NCI-H524 (cell line): ENCODE measurements at places on chromosomes 4 and X.
A peak's percentile ranks its signal among the peaks of the same experiment; 100 is the strongest.

DNA sequence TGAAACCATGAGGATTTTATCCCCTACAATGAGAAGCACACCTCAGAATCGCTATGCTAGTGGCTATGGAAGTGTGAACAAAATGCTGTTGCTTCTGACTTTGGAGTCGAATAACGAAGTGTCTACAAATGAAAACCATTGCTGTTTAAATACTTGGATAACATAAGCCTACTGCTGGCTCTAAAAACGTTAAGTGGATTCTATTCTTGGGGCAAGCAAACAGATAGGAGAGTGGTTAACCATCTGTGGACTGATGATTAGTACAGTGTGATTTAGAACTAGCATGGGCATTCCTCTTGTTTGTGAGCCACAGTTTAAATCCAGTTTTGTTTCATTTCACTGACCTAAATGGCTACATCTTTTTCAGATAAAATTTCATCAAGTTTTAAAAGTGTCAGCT is 109.7 kb upstream of the PNPLA4 start:
- peak; percentile 28 for DNase-seq

DNA sequence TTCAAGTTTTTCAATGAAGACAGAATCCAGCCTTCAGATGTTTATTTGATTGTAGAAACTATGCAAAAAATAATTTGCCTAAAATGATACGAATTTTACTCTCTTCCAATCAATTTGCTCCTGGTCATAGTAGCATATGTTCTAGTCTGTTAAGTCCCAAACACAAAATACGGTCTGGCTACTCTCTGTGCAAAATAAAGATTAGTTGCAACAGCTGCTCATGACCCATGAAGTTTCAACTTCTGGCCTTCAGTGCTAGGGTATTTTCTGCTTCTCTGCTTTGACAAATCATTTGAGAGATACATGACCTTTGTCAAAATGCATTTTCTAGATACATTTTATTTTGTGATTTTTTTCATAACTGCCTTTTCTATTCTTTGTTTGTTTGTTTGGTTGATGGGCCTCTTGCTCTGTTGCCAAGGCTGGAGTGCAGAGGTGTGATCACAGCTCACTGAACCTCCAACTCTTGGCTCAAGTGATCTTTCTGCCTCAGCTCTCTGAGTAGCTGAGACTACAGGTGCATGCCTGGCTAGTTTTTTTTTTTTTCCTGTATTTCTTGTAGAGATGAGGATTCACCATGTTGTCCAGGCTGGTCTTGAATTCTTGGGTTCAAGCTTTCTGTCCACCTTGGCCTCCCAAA is 55.2 kb downstream of the TACR3 start:
- DNase-seq, result no peak

DNA sequence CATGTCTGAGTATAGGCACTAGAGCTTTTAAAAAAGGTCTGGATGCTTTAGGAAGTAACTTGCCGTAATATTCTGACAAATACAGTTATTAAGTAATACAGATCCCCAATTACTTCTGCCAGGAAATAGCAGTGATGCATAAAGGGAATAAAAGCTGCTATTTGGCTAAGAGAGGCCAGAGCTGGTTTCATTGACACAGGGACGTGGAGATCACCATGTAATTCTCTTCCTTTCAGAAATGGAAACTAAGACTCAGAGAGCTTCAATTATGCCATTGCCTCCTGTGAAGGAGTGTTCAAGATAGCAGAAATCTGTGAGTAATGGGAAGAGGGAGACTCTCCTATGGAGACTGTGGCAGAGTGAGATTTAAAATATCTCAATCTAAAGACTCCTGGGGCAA is 238.1 kb downstream of the SLITRK2 start:
- DNase-seq, result no peak

DNA sequence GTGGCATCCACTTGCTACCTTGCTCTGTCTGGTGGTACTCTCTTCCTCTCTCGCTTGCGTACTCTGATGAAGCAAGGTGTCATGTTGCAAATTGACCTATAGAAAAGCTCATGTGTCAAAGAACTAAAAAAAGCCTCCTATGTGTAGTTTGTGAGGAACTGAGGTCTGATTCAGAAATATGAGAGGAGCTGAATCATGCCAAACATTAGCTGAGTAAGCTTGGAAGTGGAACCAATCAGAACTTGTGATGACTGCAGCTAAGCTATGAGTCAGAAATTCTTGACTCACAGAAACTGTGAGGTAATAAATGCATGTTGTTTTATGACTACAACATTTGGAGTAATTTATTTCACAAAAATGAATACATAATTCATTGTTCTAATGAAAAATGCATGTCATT is 2138.8 kb downstream of the PCDH7 start:
- no peak for DNase-seq

DNA sequence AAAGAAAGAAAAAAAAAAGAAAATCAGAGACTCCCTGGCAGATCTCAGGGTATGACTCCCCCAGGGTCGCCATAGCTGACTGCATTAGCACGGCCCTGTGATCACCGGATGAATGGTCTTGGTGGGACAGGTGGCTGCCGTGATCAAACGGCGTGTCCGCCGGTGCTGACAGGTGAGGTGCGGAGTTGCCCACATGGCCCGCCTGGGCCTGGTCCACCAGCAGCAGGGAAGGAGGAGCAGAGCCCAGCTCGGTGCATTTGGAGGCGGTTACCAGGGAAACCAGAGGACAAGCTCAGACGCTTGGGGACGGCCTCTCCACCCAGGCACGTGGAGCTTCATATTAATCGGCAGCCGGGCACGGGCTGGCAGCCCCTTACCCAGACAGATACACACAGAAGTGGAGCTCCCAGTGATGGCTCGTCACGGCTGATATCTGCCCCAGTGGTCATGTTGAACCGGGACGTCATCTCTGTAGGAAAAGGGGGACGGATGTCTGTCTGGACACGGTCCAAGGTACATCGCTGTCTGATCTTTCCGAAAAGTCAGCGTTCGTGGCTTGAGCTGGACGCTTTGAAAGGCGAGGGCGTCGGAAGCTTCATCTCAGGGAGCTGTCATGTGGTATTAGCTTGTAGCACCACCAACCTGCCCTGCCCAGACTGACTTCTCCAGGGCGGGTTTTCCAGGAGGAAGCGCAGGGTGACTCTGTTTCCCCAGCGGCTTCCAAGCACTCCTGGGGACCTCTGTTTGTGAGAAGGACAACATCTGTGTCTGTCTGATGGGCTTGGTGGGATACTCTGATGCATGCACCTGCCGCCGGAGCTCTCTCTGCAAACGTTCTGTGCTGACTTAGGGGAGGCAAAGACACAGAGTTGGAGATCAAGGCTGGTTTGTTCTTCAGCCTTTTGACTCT is 180.7 kb downstream of the CRLF2 start:
- no peak for DNase-seq

DNA sequence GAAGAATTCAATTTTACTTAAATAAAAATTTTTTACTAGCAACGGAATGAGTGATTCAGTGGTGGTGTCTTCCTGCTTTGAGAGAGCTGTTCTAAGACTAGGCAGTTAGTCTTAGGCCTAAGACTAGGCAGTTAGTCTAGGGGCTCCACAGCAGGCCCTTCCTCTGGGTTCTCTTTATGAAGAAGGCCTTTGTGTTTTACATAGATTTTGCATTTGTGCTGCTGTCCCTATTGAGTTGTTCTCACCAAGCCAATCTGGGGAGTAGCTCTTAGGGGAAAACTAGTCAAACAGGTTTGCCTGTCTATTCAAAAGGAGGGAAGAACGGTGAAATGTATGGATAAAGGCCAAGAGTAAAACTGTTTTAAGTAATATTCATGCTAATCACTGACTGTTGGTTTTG is 7.6 kb downstream of the UGT8 start:
- no peak for DNase-seq

DNA sequence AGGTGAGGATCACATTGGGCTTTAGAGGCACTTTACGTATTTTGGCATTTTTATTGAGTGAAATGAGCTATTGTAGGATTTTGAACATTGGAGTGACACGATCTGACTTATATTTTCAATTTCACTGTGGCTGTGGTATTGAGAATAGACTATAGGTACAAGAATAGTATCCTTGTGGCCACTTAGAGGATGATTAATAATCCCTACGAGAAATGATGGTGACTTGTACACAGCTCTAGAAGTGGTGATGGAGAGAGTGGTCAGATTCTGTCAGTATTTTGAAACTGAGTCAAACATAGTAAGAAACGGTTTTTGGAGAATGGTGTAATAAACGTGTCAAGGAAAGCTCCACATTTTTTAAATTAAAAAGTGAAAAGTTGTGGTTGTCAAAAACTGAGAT is 494.7 kb downstream of the EPHA5 start:
- no peak for DNase-seq

- no peak for DNase-seq
Observed at GRCh38 chrX:96619588-96619987, 65.1 kb upstream of the DIAPH2 start.

DNA sequence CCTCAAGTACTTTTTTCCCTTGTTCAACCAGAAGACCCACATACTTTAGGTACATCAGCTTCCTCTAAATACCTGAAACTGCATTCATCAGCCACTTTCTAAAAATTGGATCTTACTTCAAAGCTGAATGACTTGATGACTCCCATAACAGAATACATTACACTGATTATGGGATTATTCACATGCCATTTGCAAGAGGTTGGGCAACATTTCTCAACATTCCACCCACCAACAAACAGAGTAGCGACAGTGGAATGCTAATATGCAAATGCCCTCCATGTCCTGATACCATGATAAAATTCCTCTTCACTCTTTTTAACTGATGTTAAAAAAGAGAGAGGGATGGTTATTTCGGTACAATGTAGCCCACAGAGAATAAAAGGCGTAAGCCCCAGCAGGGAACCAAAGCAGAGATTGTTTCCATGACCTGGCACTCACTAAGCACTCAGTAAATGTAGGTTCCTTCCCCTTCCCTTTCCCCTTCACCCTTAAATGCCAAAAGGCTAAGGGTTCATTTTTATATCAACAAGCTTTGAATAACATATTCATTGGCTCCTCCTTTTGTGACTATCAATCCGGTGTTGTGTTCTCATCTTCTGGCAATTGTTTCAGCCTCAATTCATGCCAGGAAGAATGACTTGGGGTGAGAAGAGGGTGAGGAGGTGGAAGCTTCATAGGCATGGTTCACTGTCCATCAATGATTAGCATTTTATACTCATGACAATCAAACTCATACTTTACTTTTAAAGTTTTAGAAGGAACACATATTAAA is 317.2 kb downstream of the DHX15 start:
- DNase-seq, result no peak

GRCh38 chr4:51878431-51878830 is 35.5 kb downstream of the DCUN1D4 start:
- DNase-seq, result no peak

DNA sequence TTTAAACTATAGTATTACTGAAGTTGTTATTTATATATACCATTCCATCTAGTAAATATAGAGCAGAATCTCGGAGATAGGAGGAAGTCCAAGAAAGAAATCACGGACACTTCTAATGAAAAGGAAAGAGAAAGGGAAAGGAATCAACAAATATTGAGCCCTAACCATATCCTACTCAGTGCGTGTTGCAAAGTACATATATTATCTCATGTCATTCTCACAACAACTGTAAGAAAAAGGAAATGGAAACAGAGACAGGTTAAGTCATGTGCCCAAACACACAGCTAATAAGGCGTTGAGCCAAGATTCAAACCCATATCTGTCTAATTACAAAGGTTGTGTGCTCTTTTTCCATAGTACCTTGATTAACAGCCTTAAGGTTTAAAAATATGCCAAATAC is 16.0 kb downstream of the HTR2C start:
- DNase-seq, result no peak

DNA sequence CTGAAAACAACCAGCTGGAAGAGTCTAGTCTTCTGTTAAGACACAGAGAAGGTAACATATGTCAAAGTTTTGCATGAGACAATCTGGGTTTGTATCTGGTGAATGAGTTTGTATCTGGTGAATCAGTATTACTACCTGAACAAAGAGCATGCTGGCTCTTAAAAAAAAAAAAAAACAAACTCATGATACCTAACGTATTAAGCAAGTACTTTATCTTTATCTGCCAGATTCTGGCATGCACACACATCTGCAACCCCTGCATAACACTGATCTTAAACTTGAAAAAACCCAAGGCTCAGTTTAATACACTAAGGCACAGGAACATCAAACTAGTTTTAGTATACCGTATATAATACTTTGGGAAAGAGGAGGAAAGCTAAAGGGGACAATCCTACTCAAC is 5.8 kb downstream of the YTHDC1 start:
- DNase-seq, result no peak

- DNase-seq, result peak; percentile 75
Observed at GRCh38 chr4:118765399-118765798, 70.5 kb downstream of the SEC24D start.

DNA sequence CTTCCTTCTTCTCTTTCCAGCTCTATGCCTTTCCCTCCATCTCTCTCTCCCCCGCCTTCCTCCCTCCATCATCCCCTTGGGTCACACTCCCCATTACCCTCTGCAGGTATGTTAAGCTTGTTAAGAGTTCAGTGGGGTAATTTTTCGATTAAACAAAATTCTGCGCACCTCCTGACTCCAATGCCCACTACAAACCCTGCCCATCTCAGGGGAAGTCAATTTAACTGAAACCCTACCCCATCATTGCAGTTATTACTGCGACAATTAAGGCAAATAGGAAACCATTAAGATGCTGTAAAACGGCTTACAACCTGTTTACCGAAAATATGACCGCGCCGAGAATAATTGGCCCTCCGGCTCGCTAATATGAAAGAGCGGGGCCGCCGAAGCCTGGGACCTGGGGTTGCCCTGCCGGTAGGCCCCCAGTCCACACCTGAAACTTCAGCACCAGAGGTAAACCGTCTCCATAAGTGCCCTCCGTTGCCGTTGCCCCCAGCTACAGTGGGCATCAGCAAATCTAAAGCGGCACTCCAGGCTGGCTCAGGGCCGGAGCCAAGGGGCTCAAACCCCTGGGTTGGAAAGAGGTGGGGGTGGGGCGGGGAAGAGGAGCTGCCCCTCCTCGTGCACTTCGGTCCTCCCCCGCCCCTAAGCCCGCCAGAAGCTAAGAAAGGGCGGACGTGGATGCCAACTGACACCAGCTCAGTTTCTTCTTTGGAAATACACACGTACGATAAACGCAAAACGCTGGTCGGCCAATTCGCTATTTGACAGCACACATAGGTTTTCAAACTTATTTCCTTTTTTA is 4.8 kb downstream of the ARX start:
- DNase-seq, result no peak

DNA sequence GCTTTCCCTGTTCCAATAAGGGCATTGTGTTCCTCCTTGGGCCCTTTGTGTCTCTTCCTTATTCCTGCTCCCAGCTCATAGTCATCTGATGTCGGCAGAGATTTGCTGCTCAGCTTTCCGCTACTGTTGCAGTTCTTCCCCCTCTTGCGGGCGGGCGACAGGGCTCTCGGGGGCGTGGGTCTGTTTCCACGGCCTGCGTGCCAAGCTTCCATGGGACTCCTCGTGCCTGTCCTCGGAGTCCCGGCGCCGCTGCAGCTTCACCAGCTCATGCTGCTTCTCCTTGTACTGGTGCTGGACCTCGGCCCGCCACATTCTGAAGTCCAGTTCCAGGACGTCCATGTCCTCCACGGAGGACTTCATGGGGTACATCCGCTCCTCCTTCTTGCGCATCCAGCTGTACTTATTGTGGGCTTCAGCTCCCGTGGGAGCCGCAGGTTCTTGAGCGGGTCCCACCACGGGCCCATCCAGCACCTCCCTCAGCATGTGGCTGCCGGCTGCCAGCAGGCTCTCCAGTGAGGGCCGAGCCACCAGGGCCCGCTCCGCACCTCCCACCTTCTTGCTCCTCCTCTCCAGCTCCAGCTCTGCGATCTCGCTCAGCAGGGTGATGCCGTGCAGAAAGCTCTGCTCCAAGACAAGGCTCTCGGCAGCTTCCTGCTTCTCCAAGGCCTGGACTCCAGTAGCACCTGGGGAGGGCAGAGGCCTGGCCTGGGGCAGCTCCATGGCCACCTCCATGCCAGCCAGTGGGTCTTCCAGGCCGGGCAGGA is 74.1 kb upstream of the UCP1 start:
- DNase-seq, result no peak

- no peak for DNase-seq
Observed at GRCh38 chr4:97235521-97235920, 907.8 kb downstream of the STPG2 start.
